ENCODE measurements at places on chromosomes 7 and 10.

GRCh38 chr10:103840740-103841070 lies 14.7 kb downstream of the SH3PXD2A start:
- no peak for DNase-seq

GRCh38 chr10:64952042-64952441 lies 1430.8 kb downstream of the REEP3 start:
- DNase-seq = no peak

DNA sequence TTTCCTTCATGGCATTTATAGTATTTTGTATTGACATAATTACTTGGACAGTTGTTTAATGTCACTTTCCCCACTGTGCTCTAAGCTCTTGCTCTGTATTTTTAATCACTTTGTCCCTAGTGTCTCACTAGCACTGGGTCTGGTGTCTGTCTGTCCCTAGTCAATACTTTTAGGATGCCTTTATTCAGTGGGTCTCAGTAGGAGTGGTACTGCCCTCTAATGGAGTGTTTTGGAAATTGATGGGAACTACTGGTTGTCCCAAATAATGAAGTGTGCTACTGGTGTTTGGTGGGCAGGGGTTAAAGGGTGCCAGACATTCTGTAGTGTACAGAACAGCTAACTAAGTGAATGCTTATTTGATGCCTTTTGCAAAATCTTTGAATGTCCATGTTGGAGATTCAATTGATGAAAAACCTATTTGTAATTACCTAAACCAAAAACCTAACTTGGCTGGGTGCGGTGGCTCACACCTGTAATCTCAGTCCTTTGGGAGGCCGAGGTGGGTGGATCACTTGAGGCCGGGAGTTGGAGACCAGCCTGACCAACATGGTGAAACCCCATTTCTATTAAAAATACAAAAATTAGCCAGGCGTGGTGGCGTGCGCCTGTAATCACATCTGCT lies 33.3 kb downstream of the CDK14 start:
- peak; percentile 70 for DNase-seq

GRCh38 chr10:62083412-62084267 lies 182.1 kb downstream of the ARID5B start:
- no peak for DNase-seq

DNA sequence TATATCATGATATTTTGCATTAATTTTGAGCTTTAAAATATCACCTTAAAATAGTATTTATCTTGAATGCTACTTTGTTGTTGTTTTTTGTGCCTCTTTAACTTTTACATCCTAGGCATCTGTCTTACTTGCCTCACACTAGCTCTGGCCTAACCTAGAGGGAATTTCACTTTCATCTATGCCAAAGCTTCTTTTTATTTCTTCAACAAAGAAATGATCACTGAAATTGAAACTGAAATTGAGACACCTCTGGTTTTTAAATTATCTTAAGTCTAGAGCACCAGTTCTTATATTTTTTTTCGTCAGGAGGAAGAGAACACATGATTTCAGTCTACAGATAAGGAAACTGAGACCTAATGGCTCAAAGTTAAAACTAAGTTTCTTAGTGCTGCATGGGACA lies 3.5 kb upstream of the SCIN start:
- no peak for DNase-seq

- DNase-seq = no peak
Measured at GRCh38 chr10:127375461-127375860, 173.6 kb upstream of the NPS start.

GRCh38 chr7:1285556-1286301 lies 53.1 kb downstream of the UNCX start:
- DNase-seq = no peak

DNA sequence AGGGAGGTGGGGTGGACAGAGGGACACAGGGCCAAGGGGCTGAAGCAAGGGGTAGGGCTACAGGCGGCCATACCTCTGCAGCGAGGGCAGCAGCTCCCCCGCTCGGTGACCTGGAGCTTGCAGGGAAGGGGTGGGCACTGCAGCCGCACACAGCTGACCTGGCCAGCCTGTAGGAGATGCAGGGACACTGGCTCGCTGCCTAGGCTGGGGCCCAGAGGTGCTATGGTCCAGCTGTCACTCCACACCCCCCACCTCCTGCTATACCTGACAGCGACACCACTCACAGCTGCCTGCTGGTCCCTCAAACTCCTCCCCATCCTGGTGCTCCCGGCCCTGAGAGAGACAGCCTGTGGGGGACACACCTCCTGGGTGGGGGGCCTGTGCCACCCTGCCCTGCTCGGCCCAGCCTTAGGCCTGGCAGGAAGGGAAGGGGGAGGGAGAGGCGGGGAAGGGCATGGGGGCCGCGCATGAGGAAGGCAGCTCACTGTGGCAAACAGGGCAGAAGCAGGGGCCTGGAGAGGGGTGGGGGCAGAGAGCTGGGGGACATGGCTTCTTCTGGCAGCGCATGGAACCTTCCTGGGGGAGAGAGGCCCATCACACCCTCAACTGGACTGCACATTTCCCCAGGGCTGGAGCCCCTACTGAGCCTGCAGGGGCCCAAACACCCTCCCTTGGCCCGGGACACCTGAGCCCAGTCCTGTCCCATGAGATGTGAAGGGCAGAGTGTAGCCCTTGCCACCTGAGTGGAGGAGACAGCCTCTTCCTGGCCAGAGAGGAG lies 23.9 kb downstream of the ATP6V1F start:
- no peak for DNase-seq

- no peak for DNase-seq
Measured at GRCh38 chr10:114359041-114359952, 45.0 kb downstream of the AFAP1L2 start.

DNA sequence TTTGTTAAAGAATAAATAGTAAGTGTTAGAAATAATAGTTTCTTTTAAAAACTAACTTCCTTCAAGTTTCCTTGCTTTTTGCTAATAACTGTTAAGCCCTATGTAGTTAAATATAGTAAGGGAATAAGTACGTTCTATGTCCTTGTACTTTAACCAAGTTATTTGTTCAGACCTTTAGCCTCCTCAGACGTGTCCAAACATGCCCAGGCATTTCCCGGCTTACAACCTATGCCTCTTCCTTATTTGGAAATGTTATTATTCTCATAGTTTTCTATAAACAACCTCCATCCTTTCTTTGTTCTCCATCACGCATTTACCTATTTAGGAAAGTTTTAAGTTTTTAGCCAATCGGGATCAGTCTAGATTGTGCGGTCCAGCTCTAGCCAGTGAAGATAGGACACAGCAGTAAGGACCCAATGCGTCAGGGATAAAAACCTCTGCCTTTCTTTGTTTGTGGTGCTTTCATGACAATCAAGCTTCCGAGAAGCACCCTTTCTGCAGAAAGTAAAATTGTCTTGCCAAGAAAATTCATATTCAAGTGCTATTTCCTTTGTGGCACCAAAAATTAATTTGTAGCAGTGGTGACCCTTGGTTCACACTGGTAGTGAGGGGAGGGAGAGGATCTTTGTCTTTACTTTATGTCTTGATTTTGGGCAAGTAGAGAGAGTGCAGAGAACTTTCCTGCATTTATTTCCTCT lies 851.3 kb upstream of the POM121L12 start:
- DNase-seq = no peak

DNA sequence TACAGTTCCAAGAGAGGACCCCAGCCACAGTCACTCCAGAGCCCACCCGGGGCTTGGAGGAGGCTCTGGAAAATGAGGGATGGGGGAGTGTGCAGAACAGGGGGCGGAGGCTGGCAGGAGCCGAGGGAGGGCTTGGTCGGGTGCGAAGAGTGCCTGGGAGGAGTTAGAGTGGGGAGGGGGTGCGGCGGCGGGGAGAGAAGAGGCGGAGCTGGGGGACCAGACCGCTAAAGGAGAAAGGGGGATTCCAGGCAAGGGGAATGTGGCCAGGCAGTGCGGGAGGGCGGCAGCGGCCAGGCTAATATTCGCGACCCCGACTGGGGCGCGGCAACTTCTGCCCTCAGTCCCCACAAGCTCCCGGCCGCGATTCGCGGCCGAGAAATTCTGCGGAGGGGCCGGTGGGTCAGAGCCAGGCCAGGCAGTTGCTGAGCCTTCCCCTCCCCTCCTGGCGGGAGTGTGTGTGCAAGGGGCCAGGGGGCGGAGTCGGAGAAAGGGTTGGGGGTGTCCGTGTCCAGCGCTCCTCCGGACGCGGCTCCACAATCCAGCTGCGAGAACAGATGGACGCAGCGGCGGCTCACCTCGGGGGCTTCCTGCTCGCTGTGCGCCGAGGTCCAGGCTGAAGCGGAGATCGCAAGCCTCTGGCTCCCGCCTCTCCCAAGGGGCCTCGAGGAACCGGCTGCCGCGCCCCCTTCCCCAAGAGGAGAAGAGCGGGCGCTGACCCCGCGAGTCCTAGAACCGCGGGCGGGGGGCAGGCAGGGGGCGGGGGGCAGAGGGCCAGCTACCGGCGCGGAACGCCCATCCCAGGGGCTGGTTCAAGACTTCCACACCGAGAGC lies 612 bp upstream of the SLC18A3 start:
- peak; percentile 71 for DNase-seq

- no peak for DNase-seq
Measured at GRCh38 chr7:125934955-125935354, 1005.3 kb upstream of the POT1 start.

GRCh38 chr10:61902445-61903220 lies 1.1 kb downstream of the ARID5B start:
- DNase-seq = peak; percentile 65

DNA sequence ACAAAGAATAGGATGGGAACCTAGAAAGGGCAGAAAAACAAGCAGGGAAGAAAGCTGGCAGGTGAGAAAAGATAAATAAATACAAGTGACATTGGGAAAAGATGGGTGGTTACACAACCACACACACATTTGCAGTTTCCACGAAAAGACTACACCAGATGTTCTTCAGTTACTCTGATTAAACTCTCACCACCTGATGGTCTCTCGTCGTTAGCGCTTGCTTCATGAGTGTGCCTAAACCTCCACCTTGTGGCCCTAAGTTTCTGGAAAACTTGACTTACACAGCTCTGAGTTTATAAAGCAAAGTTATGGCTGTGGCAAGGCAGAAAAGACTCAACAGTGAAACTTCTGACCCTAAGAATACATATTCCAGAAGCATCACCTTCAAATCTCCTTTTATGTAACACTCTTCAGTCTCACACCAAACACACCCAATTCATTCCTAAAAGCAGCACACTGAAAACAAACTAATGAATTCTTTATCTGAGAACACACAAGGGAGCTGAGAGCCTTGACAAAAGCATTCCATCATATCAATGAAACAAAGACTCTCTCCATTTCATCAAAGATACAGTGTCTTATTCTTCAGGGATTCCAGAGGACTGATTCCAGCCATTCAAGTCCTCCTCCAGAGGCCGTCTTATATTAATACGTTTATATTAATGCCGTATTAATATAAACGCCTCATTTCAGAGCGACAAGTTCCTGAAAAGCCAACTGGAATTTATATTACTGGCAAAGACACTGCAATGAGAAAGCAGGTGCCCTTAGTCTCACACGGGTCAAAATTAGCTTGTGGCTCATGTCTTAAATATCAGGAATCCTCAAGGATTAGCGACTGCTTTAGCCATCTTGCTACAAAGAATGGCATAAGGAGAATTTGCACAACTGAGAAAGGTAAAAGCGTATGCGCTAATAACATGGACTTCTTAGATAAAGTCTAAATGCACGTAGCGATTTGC lies 77.6 kb downstream of the RNF216 start:
- peak; percentile 15 for DNase-seq

GRCh38 chr10:21602313-21602712 lies 68.3 kb downstream of the MLLT10 start:
- no peak for DNase-seq

- no peak for DNase-seq
Measured at GRCh38 chr10:4066581-4067390, 281.8 kb upstream of the KLF6 start.

GRCh38 chr7:79453558-79454360 lies at the start of gene MAGI2:
Gene MAGI2 (minus strand): TSS chr7:79453667. CDS start chr7:79453320, 347 bp downstream.
- DNase-seq = peak; percentile 78

DNA sequence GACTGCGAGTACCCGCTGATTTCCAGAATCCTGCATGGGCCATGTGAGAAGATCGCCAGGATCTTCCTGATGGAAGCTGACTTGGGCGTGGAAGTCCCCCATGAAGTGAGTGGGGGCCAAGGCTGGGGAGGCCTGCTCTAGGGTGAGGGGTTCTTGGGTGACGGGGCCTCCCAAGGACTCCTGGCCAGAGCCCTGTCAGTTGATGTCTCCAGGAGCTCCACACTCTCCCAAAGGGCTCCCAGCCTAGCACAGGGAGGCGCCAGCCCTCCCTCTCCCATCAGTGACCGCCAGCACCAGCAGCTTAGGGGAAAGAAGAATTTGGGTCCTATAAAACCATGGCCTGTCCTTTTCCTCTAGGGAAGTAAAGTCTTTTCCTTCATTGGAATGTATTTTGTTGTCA lies 9.8 kb upstream of the ZNF22 start:
- no peak for DNase-seq

DNA sequence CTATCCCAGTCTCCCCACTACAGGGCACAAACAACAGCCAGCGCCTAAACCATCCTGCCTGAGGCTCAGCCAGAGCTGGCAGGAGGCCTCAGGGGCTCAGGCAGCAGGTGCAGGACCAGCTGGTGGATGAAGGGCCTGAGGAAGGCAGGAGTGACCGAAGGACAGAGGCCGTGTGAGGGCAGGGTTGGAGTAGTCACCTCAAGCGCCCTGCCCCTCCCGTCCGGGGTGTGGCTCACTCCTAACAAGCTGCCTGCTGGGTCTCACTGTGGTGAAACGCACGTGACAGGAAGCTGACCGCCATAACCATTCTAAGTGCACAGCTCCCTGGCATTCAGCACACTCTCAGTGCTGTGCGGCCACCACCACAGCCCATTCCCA lies 281.1 kb downstream of the ELFN1 start:
- DNase-seq = no peak

GRCh38 chr7:42348071-42348470 lies 111.1 kb upstream of the GLI3 start:
- DNase-seq = no peak

GRCh38 chr10:71334221-71334791 lies 15.2 kb downstream of the SLC29A3 start:
- DNase-seq = no peak

DNA sequence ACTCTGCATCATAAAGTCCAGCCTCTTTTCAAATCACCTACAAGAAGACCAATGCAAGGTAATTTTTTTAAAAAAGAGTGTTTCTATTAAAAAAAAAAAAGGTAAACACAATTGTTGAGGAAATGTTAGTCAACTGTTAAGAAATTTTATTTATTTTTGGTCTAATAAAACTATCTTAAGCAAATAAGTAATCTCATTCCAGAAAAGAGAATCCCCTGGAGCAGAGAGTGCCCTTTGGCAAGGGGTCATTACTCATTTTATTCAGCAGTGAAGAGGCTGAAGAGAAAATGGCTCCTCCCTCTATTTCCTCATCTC lies 63.4 kb upstream of the GSDME start:
- no peak for DNase-seq

GRCh38 chr7:100791881-100792666 lies 35.2 kb downstream of the EPHB4 start:
- DNase-seq = no peak

GRCh38 chr10:5442065-5442989 lies 30.0 kb downstream of the NET1 start:
- DNase-seq = peak; percentile 54

Data from neural progenitor cell (in vitro differentiated cells).